CD4-positive, alpha-beta T cell (primary cell): ENCODE measurements at places on chromosomes 16 and 17.

GRCh38 chr17:5065227-5065744 lies 13.0 kb upstream of the ZFP3 start:
- H3K27ac ChIP-seq, result no peak overlapping the region
- no peak overlapping the region for H3K4me3 ChIP-seq
- peaks cover 4% of the 10 kb centered on the region for H3K4me1 ChIP-seq
- no peak for DNase-seq
- no peaks in the 10 kb centered on the region for H3K36me3 ChIP-seq

- H3K4me1 ChIP-seq, result no peaks in the 10 kb centered on the region
- no peak overlapping the region for H3K27ac ChIP-seq
- no peaks in the 10 kb centered on the region for H3K36me3 ChIP-seq
- no peak for DNase-seq
Measured at GRCh38 chr17:60091109-60091508, 12.4 kb upstream of the HEATR6 start.

DNA sequence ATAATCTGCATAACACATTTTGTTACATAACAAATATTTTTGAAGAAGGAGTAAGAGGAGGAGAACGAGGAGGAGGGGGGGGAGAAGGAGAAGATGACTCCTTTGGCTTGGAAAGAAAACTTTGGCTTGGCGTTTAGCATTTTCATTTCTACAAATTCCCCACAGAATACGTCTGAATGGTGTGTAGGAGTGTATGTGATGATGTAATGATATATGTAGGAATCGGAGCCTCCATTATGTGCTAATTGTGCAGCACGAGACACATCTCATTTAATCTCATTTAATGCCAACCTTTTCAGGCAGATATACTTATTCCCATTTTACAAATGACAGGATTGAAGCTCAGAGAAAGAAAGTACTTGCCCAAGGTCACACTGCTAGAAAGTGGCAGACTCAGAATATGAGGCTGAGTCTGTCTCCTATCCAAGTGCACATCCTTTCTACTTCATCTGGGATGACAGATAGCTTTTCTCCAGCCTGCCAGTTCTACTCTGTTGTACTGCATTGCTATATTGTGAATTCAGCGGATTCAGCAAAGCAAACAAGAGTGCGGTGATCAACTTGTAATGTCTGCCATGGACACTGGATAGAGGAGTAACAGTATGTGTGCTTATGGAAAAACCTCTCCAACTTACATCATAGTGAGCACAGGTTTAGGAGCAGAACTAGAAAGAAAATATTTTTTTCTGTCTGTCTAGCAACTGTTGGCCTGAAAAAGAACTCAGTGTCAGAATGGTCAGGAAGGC lies 10.4 kb upstream of the SLC47A2 start:
- no peak for DNase-seq
- peaks cover 28% of the 10 kb centered on the region for H3K4me1 ChIP-seq
- no peaks in the 10 kb centered on the region for H3K36me3 ChIP-seq
- H3K27me3 ChIP-seq, result no peaks in the 10 kb centered on the region

GRCh38 chr16:12811441-12812383 lies 8.0 kb upstream of the CPPED1 start:
- no peaks in the 10 kb centered on the region for H3K4me1 ChIP-seq
- no peaks in the 10 kb centered on the region for H3K27me3 ChIP-seq
- no peak overlapping the region for H3K4me3 ChIP-seq
- no peak for DNase-seq
- no peak overlapping the region for H3K27ac ChIP-seq

- peaks cover 19% of the 10 kb centered on the region for H3K27me3 ChIP-seq
- DNase-seq, result no peak
- H3K4me3 ChIP-seq, result no peak overlapping the region
Measured at GRCh38 chr16:85326113-85326793, 214.0 kb upstream of the CIBAR2 start.

DNA sequence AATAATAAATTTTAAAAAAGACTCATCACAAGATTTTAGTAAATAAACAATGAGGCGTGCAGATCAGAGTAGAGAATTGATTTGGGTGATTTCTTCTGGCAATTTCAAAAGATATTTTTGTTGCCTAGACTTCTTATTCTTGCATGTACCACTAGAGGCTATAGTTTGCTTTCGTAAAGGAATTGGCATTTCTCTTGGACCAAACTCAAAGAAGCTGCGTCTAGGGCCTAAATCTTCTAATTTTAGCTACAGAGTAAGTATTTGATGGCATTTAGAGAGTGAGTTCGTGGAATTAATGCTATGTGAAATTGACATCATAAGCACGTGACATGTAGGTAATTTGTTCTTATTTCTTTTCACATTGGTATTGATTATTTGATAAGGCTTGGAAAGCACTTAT lies 24.4 kb upstream of the ABCC11 start:
- no peaks in the 10 kb centered on the region for H3K4me1 ChIP-seq
- no peak overlapping the region for H3K27ac ChIP-seq
- DNase-seq, result no peak
- H3K36me3 ChIP-seq, result peaks cover 52% of the 10 kb centered on the region

- H3K27ac ChIP-seq, result no peak overlapping the region
- no peaks in the 10 kb centered on the region for H3K36me3 ChIP-seq
Measured at GRCh38 chr17:43577664-43578403, 31.7 kb upstream of the ETV4 start.

GRCh38 chr17:60398227-60398959 lies 6.5 kb upstream of the USP32 start:
- H3K36me3 ChIP-seq, result no peaks in the 10 kb centered on the region
- peak overlapping the region; percentile 27 for H3K27ac ChIP-seq
- no peak overlapping the region for H3K4me3 ChIP-seq
- no peak for DNase-seq
- H3K4me1 ChIP-seq, result peaks cover 6% of the 10 kb centered on the region

DNA sequence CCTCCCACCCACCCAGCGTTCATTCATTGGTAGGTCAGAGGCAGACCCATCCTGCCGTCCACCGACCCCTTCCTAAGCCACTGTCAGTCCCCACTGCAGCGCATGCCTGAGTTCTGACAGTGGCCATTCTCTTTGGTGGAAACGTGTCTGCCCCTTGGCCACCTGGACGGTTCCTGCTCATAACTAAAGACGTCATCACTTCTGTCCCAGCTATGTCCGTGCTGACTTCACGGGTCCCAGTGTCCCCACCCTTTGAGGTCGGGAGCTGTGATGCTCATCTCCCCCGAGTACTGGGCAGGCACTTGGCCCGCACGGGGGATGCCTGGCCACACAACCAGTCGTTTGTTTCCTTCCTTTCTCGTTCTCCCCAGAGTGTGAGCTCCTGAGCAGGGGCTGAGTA lies 267.1 kb downstream of the C16orf95 start:
- H3K4me3 ChIP-seq, result no peak overlapping the region
- DNase-seq, result no peak
- H3K27me3 ChIP-seq, result no peaks in the 10 kb centered on the region
- H3K27ac ChIP-seq, result no peak overlapping the region

DNA sequence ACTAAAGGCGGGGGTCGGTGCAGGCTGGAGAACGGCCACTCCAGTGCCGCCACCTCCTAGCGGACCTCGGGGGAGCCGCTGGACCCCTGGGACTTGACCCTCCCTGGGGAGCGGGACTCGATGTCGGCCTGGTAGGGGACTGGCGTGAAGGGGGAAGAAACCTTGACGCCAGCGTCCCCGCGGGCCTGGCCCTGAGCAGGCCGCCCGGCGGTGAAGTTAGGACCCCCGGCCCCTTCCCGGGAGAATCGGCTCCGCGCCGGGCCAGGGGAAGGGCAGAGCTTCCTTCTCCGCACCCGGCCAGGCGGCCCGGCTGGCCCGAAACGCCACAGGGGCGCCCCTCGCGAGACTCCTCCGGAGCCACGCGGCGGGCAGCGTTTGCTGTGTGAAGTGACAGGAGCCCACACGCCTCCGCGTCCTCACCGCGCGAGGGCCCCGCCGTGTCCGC lies 389 bp downstream of the DUS1L start:
- peak overlapping the region; percentile 30 for H3K27ac ChIP-seq
- no peaks in the 10 kb centered on the region for H3K27me3 ChIP-seq
- peaks cover 34% of the 10 kb centered on the region for H3K4me1 ChIP-seq
- H3K36me3 ChIP-seq, result peaks cover 24% of the 10 kb centered on the region
- DNase-seq, result no peak
